ENCODE measurements at places on chromosomes 16 and 17. TPM values are rescaled to one million over a fixed set of nuclear protein-coding genes. Genes with fewer than 3 reads are reported as not detected.

DNA sequence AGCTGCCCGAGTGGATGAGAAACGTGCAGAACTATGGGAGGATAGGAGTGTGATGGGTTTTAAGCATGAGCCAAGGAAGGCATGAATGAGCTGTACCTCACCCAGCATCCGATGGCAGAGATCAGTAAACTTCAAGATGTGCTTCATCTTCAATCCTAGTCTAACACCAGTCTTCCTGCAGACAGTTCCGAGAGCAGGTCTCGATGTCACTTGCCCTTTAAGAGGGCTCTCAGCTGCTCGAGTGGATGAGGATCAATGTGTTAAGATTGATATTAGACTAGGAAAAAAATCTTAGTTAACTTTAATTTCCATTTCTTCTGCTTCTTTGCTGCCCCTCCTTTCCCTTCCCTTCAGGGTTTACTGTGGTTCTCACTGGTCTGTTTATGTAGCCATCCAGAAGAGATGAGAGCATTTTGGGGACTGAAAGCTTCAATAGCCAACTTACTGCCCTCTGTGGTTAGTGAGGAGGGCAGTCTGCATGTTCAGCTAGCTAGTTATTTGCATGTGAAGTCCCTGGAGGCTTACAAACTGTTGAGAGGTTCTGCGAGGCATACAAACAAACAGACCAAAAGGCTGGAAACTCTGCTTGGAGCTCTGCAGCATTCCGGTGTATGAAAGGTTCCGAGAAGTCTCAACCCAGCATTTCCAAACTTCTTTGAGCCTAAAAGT, 15.3 kb downstream of the KLHL36 start:
- DNase-seq = no peak

DNA sequence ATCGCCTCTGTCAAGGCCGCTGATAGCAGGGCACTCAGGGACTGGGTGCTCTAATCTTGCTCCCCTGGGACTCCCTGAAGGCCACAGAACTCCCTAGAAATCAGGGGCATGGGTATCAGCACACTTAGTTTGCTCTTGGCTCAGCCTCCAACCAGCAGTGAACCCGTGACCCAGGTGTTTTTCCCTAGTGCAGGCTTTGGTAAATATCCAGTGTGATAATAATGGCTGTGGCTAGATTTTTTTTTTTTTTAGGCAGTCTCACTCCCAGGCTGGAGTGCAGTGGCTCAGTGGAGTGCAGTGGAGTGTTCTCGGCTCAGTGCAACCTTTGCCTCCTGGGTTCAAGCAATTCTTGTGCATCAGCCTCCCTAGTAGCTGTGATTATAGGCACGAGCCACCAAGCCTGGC, 10.3 kb downstream of the NUPR1 start:
- no peak for DNase-seq

DNA sequence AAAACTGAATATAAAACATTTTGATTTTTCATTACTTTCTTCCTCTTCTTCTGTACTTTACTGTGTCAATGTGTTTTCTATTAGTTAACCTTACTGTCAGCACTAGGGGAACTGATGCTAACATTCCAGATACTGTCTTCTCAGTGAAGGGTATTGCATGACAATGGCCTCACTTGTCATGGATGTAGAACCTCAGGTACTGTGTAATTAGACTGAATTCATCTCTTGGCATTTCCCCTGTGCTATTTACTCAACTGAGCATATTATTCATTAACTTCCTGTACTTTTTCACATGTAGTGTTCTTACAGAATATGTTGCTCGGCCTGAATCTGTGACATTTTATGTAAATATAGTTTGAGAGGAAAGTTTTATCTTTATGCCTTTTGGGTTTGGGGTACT, 237.0 kb downstream of the CA10 start:
- no peak for DNase-seq

- peak; percentile 71 for DNase-seq
Measured at GRCh38 chr17:4204710-4205173, 59.0 kb downstream of the ANKFY1 start.

TOX3 gene
- total RNA-seq = not detected

- DNase-seq = no peak
Measured at GRCh38 chr16:10033556-10033955, 148.7 kb downstream of the GRIN2A start.

Measured in Daoy (cell line).